ENCODE measurements at places on chromosomes 5 and 9. TPM values are rescaled to one million over a fixed set of nuclear protein-coding genes. Genes with fewer than 3 reads are reported as not detected.
A peak's percentile ranks its signal among the peaks of the same experiment; 100 is the strongest.

GRCh38 chr5:138753794-138754698, 821 bp downstream of the CTNNA1 start:
- peak; percentile 88 for DNase-seq

DNA sequence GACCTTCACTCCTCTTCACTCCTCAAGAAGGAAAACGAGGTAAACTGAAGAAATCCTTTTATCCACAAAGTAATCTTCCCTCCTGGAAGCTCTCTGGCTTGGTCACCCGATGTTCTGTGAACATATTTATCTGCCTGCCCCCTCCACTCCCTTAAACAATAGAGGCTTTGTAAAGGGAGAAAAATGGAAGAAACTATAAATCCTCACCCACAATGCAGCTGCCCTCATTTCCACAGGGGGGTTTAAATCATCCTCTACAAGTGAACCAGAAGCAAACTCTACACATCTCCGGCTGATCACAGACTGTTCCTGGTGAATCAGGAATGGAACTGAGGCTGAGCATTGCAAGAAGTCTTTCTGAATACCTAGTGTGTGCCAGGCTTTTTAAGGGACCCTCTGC, 7.2 kb downstream of the INSYN2B start:
- DNase-seq = no peak

GRCh38 chr9:33161011-33161588, 6.0 kb downstream of the B4GALT1 start:
- peak; percentile 83 for DNase-seq

DNA sequence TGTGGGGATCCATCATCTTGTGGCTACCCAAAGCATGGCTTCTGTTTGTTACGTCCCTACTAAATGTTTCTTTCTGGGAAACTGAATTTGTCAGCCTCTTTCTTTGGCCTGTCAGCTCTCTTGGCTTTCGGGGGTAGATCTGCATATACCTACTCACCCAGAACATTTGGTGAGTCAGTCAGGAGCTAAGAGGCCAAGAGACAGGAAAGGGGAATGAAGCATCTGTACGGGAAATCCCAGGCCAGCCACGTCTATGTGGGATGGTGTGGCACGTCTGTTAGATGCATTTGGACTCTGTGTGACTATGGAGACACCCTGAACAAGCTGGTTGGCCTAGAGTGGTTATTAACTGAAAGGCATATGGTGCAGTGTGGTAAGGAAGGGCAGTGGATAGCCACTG, 58.1 kb downstream of the CDO1 start:
- no peak for DNase-seq

- DNase-seq = peak; percentile 72
These were observed 139.2 kb upstream of the SMARCA2 start for GRCh38 chr9:1875921-1876448.

- no peak for DNase-seq
These were observed 52.1 kb downstream of the AQP7 start for GRCh38 chr9:33350310-33350709.

Gene GNG10
- 63.9 TPM for total RNA-seq

DNA sequence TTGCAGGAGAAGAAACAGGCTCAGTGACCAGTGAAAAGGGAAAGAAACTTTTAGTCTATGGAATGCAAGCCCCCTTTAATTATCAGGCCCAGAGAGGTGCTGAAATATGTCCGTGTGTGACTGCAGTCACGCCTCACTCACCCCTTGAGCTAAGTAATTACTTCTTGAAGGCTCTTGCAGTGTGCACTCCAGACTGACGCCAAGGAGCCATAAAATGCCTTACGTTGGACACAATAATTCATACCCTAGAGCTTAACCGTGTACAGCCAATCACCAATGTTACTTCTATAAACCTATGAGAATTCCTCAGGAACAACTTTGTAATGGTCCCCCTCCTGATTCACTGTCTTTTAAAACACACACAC, 242.2 kb downstream of the SYK start:
- no peak for DNase-seq

GRCh38 chr5:43401827-43402226, 10.4 kb downstream of the CCL28 start:
- no peak for DNase-seq

DNA sequence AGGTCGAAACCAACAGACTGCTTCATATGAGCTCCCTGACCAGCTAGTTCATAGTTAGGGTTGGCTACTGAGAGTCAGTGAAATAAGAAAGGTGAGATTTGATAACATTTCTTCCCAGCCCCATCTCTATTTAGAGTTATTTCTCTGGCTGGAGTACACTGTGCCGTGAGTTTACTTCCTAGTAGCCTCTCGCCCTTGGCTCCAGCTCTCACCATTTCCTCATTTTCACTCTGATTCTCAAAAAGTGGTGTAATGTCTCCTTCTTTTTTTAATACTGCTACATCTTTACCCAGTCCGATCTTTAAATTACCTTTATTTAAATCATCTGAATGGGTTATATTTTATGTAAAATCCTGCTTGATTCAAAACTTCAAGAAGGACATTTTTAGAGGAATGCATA, 100.4 kb upstream of the FAM174A start:
- no peak for DNase-seq

Gene GPRIN1
- total RNA-seq = 1.3 TPM

Gene INSYN2B
- total RNA-seq = 1.1 TPM

DNA sequence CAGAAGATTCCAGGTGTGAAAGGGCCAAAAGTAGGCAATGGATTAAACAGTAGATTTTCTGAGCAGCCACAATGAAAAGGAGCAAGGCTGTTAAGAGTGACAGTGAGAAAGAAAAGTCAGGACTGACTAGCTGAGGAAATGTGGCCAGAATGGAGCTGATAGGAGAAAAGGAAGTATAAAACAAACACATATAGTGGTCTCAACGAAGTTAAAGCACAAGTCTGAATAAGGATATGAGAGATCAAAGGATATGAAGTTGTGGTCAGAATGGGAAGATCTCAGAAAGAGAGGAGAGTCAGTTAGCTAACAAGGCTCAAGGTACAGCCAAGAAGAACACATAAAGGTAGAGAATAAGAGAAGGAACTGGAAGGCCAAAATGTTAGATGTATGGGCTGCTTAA, 39.9 kb downstream of the FNIP1 start:
- DNase-seq = no peak
